ENCODE measurements at places on chromosomes 4 and X. TPM values are rescaled to one million over a fixed set of nuclear protein-coding genes. Genes with fewer than 3 reads are reported as not detected.

Gene FAM47C
- not detected for polyA plus RNA-seq

Gene NAA11
- polyA plus RNA-seq, result not detected

Gene P2RY8
- not detected for polyA plus RNA-seq

Gene CASK
- polyA plus RNA-seq, result 58.3 TPM

Gene DTHD1
- polyA plus RNA-seq, result not detected

Gene TMEM154
- 0.04 TPM for polyA plus RNA-seq

Gene HPGD
- 18.7 TPM for polyA plus RNA-seq

Gene XAGE2
- polyA plus RNA-seq, result not detected

Gene CLDN34
- not detected for polyA plus RNA-seq

Gene SLC9B1
- polyA plus RNA-seq, result not detected

Gene MTNR1A
- not detected for polyA plus RNA-seq

Gene PIM2
- 11.1 TPM for polyA plus RNA-seq

Gene GLRA3
- 0.76 TPM for polyA plus RNA-seq

Gene RPS6KA6
- 12.9 TPM for polyA plus RNA-seq

Gene TMEM35A
- polyA plus RNA-seq, result 244 TPM

Gene ARHGAP36
- polyA plus RNA-seq, result 4.9 TPM

Gene NOA1
- 17.1 TPM for polyA plus RNA-seq

Gene PCSK1N
- 243 TPM for polyA plus RNA-seq

Gene CXCL6
- polyA plus RNA-seq, result not detected

Gene CPLX1
- 7.6 TPM for polyA plus RNA-seq

Gene GC
- polyA plus RNA-seq, result not detected

Gene GK
- 6.3 TPM for polyA plus RNA-seq

Gene KLHL4
- 4.7 TPM for polyA plus RNA-seq

Gene CXXC4
- polyA plus RNA-seq, result 127 TPM

Gene GABRG1
- 0.22 TPM for polyA plus RNA-seq

Gene SLC7A11
- 0.46 TPM for polyA plus RNA-seq

Gene SPACA5
- not detected for polyA plus RNA-seq

Gene UGT2B28
- polyA plus RNA-seq, result not detected

Gene DOK7
- 0.66 TPM for polyA plus RNA-seq

Gene DRD5
- polyA plus RNA-seq, result 0.46 TPM

Gene SPANXC
- not detected for polyA plus RNA-seq

Gene MAGEA6
- not detected for polyA plus RNA-seq

Gene ANKRD50
- 18.6 TPM for polyA plus RNA-seq

Gene PAGE4
- not detected for polyA plus RNA-seq

Gene RAB9B
- 50.6 TPM for polyA plus RNA-seq

Gene NAAA
- polyA plus RNA-seq, result 7.3 TPM

Gene FOXO4
- polyA plus RNA-seq, result 3.1 TPM

Gene KCNIP4
- polyA plus RNA-seq, result 22.8 TPM

Gene HTRA3
- polyA plus RNA-seq, result not detected

Gene PROM1
- polyA plus RNA-seq, result 2.3 TPM

Gene CRLF2
- not detected for polyA plus RNA-seq

Gene EVC
- polyA plus RNA-seq, result 0.48 TPM

Gene XG
- polyA plus RNA-seq, result 0.42 TPM

Gene HSD17B13
- not detected for polyA plus RNA-seq

Gene PAGE5
- not detected for polyA plus RNA-seq

Gene RAP1GDS1
- polyA plus RNA-seq, result 41.1 TPM

Gene CYSLTR1
- not detected for polyA plus RNA-seq

Gene RBMXL3
- not detected for polyA plus RNA-seq

Gene LAGE3
- polyA plus RNA-seq, result 43.6 TPM

Gene PSAPL1
- polyA plus RNA-seq, result not detected

Gene PF4V1
- polyA plus RNA-seq, result not detected

Gene GIMD1
- not detected for polyA plus RNA-seq
